ENCODE measurements at places on chromosomes 5 and 9.

DNA sequence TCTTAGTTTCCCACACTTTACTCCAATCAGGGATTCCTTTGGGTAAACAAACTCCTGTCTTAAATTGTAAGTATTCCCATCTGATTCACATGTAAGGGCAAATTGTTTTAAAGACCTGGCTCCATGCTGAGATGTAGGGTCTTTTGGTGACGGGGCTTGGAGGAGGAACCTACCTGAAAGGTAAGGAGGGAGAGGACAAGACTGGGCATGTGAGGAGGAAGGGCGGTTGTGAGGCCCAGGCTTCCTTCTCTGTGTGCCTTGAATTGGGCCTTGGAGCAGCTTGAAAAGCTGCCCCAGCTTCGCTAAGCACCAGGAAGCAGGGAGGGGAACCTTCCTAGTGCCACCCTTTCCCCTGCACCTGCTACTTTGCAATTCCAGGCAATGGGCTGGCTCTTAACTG is 86.8 kb downstream of the C9orf152 start:
- DNase-seq, result no peak

DNA sequence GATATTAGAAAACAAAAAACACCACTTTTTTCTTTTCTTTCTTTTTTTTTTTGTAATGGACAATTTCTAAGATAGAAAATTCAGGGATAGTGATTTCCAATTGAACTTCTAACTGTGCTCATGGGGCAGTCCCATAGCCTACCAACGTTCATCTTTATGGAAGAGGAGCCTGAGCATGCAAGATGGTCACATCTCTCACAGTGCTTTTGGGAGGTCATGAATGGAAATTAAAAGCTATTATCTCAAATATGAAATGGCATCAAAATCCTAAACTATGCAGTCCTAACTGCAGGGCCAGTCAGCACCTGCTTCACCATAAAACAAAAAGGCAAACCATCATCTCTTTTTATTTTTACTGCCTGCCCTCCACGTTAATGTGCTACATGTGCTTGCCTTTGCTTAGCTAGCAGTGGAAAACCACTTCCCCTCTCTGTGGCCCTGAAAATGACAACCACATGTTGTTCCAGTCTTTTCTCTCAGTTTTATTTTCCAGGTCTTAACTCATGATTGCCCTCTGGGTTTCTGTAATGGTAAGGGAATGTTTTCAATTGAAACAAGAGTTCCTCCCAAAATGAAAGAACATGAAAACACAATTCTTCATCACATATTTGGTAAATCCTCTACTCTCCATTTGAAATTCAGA is 16.7 kb downstream of the IFNB1 start:
- no peak for DNase-seq

DNA sequence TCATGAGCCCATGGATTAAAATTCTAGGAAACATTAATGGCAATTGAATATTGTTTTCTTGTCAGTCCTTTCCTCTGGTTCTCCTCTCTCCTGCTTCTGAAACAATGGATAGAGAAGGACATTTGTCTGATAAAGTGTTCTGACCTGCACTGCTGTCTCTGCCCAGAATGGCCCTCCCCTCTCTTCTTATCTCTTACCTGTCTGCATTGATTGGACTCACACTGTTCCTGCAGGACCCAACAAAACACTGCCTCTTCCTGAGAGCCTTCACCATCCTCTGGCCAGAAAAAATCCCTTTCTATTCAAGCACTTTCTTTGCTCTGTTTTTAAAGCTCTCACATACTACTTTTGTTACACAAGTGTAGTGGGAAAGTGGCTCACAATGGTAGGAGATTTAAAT is 143.8 kb upstream of the DHFR start:
- no peak for DNase-seq

GRCh38 chr5:178252258-178252657 is 19.7 kb upstream of the PHYKPL start:
- no peak for DNase-seq

- no peak for DNase-seq
These were observed 305.1 kb downstream of the PSAT1 start for GRCh38 chr9:78601957-78602565.

- DNase-seq, result no peak
These were observed 40.3 kb downstream of the TNFAIP8 start for GRCh38 chr5:119396030-119396664.

DNA sequence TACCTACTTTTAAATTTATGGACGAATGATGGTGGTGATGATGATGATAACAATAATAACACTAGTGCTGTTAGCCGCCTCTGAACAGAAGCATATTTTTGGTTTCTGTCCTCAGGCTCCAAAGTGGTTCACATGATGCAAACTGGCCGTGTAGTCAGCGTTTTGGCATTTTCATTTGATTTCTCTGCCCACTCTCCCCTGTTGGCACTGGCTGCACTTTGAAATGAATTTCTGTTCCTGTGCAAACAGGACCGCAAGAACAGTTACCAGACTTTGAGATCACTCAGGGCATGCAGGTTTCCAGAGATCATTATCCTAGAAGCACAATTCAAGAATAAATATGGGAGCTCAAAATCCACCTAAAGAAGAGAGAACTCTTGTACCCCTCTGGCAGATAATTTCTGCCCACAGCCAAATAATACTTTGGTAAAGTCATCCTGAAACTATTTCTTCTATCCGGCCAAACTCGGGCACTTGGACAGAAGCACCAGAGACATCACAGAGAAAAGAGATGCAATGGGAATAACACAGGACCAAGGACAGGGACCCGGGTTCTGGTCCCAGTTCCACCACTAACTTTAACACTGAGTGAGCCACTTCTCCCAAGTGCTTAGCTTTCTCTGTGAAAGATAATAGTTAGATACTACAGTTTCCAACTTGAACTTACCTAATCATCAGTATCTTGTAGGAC is 201.7 kb upstream of the PTGER4 start:
- no peak for DNase-seq

- DNase-seq, result no peak
These were observed 271.6 kb downstream of the MAST4 start for GRCh38 chr5:66867618-66868322.

GRCh38 chr9:107284636-107285035 is 1.6 kb downstream of the RAD23B start:
- no peak for DNase-seq

GRCh38 chr5:73198833-73199592 is 26.0 kb downstream of the TMEM174 start:
- no peak for DNase-seq

- no peak for DNase-seq
These were observed 120.8 kb upstream of the PDE4D start for GRCh38 chr5:60014331-60014730.

GRCh38 chr9:128081056-128081455 is 13.0 kb downstream of the SLC25A25 start:
- DNase-seq, result no peak

GRCh38 chr5:113320273-113320780 is 114.5 kb downstream of the TSSK1B start:
- DNase-seq, result no peak

DNA sequence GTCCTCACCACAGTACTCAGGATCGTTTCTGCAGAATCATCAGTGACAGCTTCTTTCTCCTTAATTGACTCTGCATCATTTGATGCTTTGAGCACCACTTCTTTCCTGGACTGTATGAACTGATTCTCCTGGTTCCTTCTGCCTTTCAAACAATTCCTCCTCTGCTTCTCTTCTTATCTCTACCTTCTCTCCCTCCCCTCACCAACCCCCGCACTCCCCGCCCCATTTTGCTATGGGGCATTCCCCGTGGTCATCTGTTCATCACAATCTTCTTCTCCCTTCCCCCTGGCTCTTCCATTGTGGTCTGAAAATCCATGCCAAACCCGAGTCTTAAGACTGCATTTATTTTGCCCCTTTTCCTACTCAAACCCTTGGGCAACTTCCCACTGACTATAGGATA is 57.9 kb downstream of the FAM78A start:
- DNase-seq, result no peak

DNA sequence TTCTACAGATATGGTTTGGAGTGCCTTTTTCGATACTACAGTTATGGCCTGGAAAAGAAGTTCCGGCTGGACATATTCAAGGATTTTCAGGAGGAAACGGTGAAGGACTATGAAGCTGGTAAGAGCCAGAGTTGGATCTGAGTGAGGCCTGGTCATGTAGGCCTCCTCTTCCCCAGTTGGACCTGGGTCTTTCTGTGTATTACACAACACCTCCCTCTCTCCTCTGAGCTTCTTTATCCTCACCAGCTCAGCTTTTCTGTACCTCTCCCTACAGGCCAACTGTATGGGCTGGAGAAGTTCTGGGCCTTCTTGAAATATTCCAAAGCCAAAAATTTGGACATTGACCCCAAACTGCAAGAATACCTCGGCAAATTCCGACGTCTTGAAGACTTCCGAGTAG is 39.2 kb downstream of the FAXDC2 start:
- no peak for DNase-seq

DNA sequence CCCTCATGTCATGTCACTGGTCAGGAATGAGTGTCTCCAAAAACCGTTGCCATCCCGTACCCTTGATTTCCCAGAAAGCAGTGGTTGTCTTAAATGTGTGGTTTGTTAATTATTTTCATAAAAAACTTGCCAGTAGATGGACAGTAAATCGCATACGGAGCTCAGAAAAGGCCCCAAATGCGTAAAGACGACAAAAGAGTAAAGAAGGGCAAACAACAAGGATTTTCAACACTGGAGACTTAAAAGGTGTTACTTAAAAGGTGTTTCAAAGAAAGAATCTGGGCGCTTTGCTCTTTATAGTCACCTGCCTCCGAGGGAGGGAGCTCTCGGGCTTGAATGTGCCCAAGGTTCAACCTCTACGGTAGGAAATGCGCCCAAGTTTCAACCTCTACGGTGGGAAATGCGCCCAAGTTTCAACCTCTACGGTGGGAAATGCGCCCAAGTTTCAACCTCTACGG is 734 bp downstream of the KIF27 start:
- no peak for DNase-seq

DNA sequence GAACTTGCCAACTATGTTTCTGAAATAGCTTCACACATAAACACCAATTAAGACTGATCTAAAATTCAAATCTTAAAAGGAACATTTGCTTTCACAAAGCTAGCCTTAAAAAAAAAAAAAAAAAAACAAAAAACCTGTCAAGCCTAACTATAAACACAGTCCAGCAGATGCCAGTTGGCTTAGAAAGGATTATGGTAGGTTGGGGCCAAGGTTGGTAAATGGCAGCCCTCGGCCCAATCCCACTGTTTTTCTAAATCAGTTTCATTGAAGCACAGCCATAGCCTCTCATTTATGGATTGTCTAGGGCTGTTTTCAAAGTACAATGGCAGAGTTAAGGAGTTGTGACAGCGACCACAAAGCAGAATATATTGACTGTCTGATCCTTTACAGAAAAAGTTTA is 75.7 kb upstream of the FRRS1L start:
- no peak for DNase-seq

DNA sequence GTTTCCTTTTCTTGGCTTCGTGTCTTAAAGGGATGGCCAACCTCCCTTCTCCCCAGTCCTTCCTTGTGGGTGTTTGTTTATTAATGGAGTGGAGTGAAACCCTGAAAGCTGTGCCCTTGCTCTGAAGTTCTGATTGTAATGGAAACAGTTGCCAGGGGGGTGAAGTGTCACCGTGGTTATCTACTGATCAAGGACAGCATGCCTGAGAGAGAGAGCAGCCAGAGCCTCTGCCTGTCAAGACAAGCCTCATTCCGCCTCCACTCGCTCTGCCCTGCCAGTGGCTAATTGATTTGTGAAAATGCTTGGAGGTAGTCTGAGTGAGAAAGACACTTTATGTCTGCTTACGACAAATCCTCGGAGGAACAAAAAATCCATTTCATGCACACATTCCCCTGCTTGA is 143.7 kb upstream of the SLC30A5 start:
- no peak for DNase-seq

GRCh38 chr9:91162784-91163443 is 198.8 kb downstream of the AUH start:
- DNase-seq, result peak; percentile 58

- DNase-seq, result no peak
These were observed 218.2 kb upstream of the ADAMTSL1 start for GRCh38 chr9:18255747-18256146.

GRCh38 chr9:228929-229695 is 14.4 kb downstream of the DOCK8 start:
- no peak for DNase-seq

DNA sequence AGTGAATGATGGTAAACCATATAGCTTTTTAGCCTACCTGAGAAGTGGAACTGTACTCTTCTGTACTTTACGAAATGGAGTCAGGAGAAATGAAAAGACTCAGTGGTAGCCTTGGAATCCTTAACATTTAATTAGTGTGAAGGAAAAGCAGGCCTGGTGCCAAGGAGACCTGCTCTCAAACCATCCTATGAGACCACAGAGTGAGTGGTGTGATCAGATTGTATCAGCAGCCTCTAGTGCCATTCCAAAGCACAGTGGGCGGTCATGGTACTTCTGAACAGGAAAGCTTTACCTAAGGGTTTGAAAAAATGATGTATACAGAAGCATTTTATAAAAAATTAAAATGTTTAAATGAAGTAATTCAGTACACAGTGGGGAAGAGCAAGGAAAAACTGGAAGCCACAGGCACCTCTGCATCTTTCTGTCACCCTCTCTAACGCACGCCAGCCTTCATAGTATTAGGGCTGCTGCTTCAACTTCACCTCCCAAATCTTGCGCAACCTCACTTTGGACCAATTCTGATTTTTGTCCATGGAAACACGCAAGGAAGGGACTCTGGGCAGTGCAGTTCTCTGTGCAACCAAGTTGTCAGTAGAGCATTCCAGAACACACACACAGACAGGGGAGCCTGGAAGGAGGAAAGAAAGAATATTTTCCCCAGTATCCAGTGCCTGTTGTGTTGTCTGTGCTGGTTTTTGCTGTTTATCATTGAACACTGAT is 203.7 kb downstream of the SH3GL2 start:
- DNase-seq, result no peak

GRCh38 chr5:154740957-154741356 is 14.2 kb upstream of the LARP1 start:
- no peak for DNase-seq

GRCh38 chr9:79176014-79176697 is 395.6 kb upstream of the TLE4 start:
- DNase-seq, result no peak

DNA sequence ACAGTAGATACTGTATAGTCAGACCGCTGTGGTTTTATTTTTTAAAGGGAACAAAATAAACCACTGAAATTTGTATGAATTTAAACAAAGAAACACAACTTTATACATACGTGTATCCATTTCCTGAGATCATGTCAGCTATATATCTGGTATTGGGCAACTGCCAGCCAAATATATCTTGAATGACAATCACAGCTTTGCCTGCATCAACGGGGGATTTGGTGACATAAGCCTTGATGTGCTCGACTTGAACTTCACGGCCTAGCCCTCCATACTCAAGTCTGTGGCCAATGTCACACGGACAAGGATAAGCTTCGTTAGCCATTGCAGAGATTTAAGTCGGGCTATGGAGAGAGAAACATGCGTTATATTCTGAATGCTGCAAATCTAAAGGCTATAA is 17.3 kb downstream of the CMBL start:
- no peak for DNase-seq

All from CD4-positive, alpha-beta T cell treated with Interleukin-15 for 1 hour (primary cell).